HFFc6 (cell line): ENCODE measurements at places on chromosomes 2 and 18. TPM values are rescaled to one million over a fixed set of nuclear protein-coding genes. Genes with fewer than 3 reads are reported as not detected.

- peaks cover 9% of the 10 kb centered on the region for H3K36me3 ChIP-seq
- DNase-seq = no peak
- H3K4me3 ChIP-seq = no peak overlapping the region
- H3K27me3 ChIP-seq = peaks cover 2% of the 10 kb centered on the region; the same call in 1 of the 2 replicates
These were observed 1132.2 kb downstream of the DPP10 start for GRCh38 chr2:115574667-115575066.

DSG1 gene
- total RNA-seq = not detected in 3 replicates

- no peak overlapping the region for H3K27ac ChIP-seq
- H3K36me3 ChIP-seq = peaks cover 14% of the 10 kb centered on the region; the same call in 1 of the 2 replicates
- H3K4me1 ChIP-seq = peaks cover 27% of the 10 kb centered on the region
- H3K4me3 ChIP-seq = no peak overlapping the region
These were observed 4.3 kb upstream of the RBM43 start for GRCh38 chr2:151265991-151266390.

DNA sequence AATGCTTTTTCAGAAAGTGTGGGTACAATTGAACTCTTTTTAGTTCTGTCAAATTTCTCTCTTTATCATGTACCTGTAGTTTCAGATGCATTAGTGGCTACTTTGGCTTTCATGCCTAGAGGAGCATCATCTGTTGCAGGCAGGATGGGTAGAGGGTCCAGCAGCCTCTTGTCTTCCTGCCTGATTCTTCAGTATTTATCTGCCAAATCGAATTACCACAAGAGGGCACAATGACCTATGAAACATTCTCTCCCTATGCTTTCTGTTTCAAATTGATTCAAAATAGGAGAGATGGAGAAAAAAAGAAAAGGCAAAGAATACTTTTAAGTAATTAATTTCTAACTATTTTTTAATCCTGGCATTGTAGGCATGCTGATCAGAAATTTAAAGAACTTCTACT is 477.2 kb downstream of the TRIB2 start:
- H3K27ac ChIP-seq = no peak overlapping the region
- DNase-seq = no peak
- H3K4me1 ChIP-seq = no peaks in the 10 kb centered on the region
- peaks cover 1% of the 10 kb centered on the region; the same call in 1 of the 2 replicates for H3K27me3 ChIP-seq
- no peaks in the 10 kb centered on the region for H3K36me3 ChIP-seq

DNA sequence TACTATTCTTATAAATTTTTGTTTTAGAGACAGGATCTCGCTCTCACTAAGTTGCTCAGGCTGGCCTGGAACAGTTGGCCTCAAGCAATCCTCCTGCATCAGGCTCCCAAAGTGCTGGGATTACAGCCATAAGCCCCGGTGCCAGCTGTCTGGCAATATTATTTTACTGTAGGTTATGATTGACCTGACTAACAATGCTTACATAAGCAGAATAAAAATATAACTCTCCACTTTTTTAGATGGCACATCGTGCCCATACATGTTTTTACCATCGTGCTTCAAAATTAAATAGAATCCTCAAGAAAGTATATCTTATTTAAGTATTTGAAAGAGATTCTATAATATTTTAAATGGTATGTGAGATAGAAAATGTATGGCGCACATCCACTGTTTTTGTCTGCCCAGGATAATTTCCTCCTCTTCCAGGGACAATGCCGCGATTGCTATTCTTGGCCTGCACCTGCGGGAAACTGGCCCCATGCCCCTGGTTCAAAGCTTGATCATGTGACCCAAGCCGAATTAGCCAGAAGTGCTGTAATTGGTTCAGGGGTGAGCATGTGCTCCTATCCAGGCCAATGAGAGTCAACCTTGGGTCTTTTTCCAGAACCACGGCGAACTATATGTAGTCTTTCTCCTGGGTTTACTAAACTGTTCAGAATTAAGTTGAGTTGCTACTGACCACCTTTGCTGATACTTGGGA is 38.3 kb upstream of the GREB1L start:
- no peaks in the 10 kb centered on the region for H3K36me3 ChIP-seq
- H3K4me3 ChIP-seq = no peak overlapping the region
- no peaks in the 10 kb centered on the region; the same call in 1 of the 2 replicates for H3K4me1 ChIP-seq
- H3K27me3 ChIP-seq = peaks cover 2% of the 10 kb centered on the region; the same call in 1 of the 2 replicates
- H3K27ac ChIP-seq = no peak overlapping the region

GRCh38 chr2:136214307-136215200 is 96.6 kb upstream of the CXCR4 start:
- H3K36me3 ChIP-seq = no peaks in the 10 kb centered on the region
- no peaks in the 10 kb centered on the region for H3K27me3 ChIP-seq
- H3K27ac ChIP-seq = no peak overlapping the region
- DNase-seq = no peak
- no peaks in the 10 kb centered on the region for H3K4me1 ChIP-seq

DNA sequence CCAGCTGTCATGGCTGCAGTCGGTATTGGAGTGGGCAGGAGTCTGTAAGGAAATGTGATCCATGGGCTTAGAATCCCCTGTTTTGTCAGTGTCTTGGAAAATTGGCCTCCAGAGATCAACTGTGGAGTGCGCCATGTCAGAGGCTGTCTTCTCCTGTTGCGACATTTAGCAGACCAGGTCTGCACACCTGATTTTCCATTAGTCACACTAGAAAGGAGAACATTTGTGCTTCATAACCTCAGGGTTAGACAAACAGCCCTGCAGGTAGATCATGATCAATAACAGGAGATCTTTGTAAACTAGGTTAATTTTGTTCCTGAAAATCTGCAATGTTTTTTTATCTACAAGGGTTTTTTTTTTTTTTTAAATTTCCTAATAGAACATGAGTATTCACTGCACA is 28.0 kb downstream of the LDLRAD4 start:
- H3K36me3 ChIP-seq = no peaks in the 10 kb centered on the region
- H3K4me1 ChIP-seq = no peaks in the 10 kb centered on the region
- no peak overlapping the region for H3K4me3 ChIP-seq
- H3K27ac ChIP-seq = no peak overlapping the region

GRCh38 chr2:166376873-166377272 is 1.1 kb upstream of the SCN9A start:
- H3K27ac ChIP-seq = peak overlapping the region; percentile 89
- H3K4me3 ChIP-seq = peak overlapping the region; percentile 93
- peaks cover 8% of the 10 kb centered on the region for H3K36me3 ChIP-seq
- peaks cover 38% of the 10 kb centered on the region for H3K4me1 ChIP-seq
- no peak for DNase-seq

- peak overlapping the region; percentile 65; the same call in 1 of the 2 replicates for H3K27ac ChIP-seq
- peaks cover 72% of the 10 kb centered on the region for H3K4me1 ChIP-seq
- DNase-seq = peak; percentile 67
- no peaks in the 10 kb centered on the region for H3K36me3 ChIP-seq
- no peaks in the 10 kb centered on the region for H3K27me3 ChIP-seq
These were observed 207.3 kb downstream of the TRIB2 start for GRCh38 chr2:12923907-12924610.

GRCh38 chr18:41870191-41870590 is 84.8 kb upstream of the PIK3C3 start:
- H3K4me1 ChIP-seq = peaks cover 70% of the 10 kb centered on the region
- H3K27me3 ChIP-seq = no peaks in the 10 kb centered on the region
- no peak overlapping the region for H3K4me3 ChIP-seq
- no peak overlapping the region for H3K27ac ChIP-seq
- H3K36me3 ChIP-seq = peaks cover 6% of the 10 kb centered on the region; the same call in 1 of the 2 replicates

SYT4 gene
- total RNA-seq = not detected in 3 replicates
